ENCODE measurements at places on chromosomes 12 and 14.

DNA sequence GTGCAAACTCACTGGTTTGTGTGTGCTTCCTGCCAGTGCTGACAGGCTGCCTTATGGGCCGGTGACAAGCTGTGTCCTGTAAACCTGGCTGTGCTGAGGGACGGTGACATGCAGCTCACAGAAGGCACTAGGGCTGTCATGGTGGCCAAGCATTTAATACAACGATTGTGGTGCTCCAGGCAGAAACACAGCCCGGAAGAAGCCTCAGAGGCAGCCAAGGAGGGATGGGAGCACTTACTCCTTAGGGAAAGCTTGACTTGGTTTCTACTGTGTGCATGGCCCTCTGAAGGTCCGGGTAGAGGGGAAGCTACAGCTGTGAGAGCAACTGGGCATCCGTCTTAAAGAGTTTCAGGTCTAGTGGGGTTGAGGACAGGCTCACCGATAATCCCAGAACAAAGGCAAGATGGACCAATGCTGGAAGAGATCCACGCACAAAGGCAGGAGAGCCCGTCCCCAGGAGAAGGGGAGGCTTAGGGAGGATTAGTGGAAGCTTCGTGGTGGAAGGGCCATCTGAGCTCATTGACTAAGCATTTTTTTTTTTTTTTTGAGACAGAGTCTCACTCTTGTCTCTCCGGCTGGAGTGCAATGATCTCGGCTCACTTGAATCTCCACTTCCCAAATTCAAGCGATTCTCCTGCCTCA is 10.7 kb upstream of the MCRS1 start:
- no peak for DNase-seq

DNA sequence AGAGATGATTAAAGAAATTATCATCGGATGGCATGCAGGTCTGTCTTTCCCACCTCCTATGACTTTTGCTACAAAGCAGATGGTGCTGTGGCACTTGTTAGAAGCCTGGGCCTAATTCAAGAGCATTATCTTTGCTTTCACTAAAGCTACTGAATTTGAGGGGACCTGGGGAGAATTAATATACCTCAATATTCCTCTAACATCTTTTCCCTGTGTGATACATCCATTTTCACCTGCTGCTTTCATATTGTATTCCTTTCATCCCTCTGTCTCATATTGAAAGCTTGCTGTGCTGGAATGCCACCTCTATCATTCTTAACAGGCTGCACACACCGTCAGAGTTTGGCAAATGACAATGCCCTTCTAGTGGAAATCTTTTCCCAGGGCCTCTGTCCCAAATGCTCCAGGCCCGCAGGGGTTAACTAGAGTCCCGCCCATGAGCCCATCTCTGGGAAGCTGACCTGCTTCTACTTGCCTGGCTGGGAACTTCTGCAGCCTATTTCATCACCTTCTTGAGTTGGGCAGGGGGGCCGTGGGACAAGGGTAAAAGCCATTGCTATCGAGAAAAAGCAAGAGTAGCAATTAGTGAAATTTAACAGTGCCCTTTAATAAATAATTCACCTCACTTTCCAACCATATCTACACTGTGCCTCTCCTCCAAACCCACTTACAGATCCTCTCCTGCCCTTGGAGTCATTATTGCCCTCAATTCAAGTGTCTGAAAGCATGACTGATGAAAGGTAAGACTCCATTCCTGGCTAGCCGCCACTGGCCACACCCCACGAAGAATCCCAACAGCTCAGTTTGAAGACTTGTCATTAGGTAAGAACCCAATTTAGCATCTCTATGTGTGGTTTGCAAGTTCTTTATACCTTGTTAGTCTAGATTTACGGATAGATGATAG is 126.7 kb upstream of the BTG1 start:
- no peak for DNase-seq

DNA sequence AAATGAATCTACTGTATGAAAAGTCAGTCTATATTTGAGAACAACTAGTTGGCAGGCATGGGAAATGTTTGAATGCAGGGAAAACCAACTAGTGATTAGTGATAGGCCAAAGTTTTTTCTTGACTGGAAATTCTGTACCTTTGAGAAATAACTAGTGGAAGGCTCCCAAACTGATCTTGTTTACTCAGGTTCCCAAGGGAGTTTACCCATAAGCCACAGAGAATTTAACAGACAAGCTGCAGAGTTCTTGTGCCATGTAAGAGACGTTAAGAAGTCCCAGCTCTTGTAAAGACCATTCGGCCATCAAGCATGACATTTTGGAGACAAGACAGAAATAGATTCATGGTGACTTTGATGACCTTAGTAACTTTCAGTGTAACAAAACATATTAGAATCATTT is 1882.8 kb upstream of the SEL1L start:
- DNase-seq: no peak

DNA sequence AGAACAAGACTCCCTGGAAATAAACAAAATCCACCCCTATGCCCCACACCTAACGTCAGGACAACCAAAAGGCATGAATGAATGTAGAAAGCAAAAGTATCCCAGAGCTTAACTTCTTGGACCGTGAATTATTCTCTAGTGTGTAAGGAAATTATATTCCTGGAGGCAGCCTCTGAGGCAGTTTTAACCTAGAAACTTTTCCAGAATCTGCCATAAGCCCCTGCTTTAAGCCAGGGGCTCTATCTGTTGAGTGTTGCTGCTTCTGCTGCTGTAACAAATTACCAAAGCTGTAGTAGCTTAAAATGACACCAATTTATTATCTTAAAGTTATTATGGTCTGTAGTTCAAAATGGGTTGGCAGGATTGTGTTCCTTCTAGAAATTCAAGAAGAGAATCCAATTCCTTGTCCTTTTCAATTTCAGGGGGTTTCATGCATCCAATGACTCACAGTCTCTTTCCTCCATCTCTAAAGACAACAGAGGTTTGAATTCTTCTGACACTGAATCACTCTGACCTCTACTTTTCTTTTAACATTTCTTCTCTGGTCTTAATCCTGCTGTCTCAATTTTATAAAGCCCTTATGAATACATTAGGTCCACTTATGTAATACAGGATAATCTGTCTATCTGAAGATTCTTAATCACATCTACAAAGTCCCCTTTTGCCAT is 242.7 kb downstream of the ATXN7L3B start:
- DNase-seq: no peak

GRCh38 chr12:88418856-88419497 is 161.3 kb downstream of the KITLG start:
- DNase-seq: no peak

GRCh38 chr12:12195081-12195480 is 71.8 kb downstream of the LRP6 start:
- DNase-seq: no peak
